ENCODE measurements at places on chromosomes 5 and 9.

GRCh38 chr5:149628221-149628620 lies 46.9 kb downstream of the ARHGEF37 start:
- DNase-seq = no peak

DNA sequence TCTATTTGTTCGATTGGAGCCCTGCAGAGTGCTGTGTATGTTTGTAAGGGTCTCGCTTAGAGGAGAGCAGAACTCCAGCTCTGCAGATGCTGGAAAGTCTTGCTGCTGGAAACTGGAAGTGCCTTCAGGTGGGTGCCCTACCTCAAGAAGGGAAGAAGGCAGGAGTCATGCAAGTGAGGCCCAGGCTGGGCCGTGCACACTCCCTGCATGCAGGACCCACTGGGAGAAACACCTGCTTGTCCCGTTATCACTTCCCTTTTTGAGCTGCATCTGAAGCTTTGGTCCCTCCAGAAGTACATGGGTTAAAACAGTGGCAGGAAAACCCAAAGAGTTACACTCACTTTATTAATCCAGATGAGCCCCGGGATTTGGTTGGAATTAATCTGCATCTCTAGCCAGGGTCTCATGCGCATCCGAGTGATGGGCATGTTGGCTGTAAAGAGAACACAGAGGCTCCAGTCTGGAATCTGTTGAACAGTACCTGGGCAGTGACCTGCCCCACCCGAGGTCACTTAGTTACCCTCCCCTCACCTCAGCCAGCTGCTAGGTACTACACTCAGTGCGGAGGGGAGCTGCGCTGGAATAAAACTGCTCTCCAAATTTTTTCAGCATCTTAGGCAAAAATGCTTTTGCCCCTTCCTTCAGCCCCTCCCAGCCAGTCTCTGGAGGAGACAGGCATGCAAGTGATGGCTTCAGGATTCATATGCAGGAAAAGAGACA lies 1.4 kb downstream of the IRF1 start:
- no peak for DNase-seq

GRCh38 chr5:57280853-57281252 lies 107.0 kb downstream of the GPBP1 start:
- no peak for DNase-seq

GRCh38 chr9:76800901-76801300 lies 36.7 kb downstream of the PCA3 start:
- DNase-seq = no peak

- DNase-seq = peak; percentile 57
Observed at GRCh38 chr5:78162253-78162862, 132.1 kb downstream of the AP3B1 start.

DNA sequence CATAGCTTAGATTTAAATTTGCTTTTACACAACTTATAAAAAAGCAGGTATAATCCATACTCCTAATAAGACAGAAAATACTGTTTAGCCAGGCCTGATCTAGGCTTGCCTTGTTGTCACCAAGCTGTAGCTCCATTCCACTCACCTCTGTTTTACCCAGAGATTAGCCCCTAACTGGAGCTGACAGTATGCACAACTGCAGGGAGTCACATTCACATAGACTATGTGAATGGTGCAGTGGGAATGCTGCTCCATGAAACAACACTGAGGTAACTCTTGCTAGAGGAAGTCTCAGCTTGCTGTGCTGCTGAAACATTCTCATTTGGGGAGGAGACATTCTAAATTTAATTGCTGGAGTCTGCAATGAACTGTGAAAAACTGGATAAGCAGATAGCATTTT lies 209.1 kb downstream of the TMEM232 start:
- no peak for DNase-seq

- no peak for DNase-seq
Observed at GRCh38 chr9:110543631-110544051, 35.9 kb downstream of the SVEP1 start.

DNA sequence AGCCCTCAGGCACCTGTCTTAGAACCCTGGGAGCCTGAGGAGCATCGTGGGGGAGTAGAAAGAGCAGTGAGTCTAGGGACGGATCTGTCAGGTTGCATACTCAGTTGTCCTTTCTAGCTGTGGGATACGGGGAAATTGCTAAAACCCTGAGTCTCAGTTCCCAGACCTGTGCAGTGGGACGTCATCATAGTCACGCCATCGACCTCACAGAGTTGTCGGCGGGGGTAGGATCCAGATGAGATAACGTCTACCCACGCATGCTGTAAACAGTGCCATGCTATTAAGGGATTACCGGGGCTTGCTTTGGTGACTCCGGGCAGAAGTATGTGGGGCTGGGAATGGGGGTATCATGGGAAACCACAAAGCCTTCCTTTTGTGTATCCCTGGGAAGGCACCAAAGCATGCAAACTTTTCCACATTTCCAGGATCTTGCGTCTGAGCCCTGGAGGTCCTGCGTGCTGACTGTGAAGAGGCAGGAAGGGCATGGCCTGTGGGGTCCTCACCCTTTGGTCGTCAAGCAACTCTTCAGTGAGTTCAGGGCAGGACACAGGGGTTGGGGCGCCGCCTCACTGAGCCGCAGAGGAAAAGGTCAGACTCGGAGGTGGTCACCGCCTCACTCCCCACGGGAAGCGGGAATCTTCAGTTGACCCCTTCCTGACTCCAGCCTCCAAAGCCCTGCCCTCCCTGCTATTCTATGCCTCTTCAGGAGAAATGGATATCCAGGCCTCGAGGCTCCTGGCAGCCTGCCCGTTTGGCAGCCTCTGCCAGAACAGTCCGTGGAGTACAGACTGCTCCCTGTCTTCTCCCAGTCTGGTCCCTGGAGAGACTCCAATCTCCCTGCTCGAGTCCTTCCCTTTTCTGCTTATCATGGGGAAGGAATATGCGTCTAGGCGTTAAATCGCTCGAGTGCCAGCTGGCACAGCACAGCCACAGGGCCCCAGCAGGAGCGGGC lies 186.8 kb upstream of the KLF9 start:
- no peak for DNase-seq

- peak; percentile 71 for DNase-seq
Observed at GRCh38 chr5:175778951-175779503, 92.4 kb upstream of the CPLX2 start.

- DNase-seq = no peak
Observed at GRCh38 chr9:27990524-27990923, 417.2 kb upstream of the C9orf72 start.

DNA sequence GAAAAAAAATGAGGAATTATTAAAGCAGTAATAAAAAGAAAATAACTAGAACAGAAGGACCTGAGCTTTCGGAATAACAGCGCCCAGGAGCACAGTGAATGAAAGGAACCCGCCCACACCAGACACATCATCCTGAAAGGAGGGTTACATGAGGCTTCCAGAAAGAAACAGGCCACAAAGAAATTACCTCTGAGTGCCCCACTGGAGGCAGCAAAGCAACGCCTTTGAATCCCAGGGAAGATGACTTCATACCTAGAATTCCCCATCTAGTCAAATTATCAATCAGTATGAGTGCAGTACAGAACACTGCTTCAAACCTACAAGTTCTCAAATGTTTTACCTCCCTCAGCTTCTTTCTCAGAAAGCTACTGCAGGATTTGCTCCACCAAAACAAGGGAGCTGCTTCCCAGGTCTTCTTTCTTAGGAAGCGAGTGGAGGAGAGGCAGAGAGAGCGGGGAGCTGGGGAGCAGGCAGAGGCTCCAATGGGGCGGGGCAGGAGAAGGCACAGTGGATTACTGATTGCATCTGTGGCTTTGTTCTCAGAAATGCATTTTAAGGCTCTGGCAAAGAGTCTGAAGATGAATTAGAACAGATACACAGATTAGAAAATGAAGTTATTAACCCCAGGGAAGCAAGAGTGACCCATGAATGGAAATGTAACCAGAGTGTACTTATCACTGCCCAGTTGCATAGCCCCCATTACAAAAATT lies 87.1 kb downstream of the SEMA4D start:
- DNase-seq = no peak

GRCh38 chr5:143041972-143042770 lies 272.0 kb downstream of the ARHGAP26 start:
- no peak for DNase-seq

DNA sequence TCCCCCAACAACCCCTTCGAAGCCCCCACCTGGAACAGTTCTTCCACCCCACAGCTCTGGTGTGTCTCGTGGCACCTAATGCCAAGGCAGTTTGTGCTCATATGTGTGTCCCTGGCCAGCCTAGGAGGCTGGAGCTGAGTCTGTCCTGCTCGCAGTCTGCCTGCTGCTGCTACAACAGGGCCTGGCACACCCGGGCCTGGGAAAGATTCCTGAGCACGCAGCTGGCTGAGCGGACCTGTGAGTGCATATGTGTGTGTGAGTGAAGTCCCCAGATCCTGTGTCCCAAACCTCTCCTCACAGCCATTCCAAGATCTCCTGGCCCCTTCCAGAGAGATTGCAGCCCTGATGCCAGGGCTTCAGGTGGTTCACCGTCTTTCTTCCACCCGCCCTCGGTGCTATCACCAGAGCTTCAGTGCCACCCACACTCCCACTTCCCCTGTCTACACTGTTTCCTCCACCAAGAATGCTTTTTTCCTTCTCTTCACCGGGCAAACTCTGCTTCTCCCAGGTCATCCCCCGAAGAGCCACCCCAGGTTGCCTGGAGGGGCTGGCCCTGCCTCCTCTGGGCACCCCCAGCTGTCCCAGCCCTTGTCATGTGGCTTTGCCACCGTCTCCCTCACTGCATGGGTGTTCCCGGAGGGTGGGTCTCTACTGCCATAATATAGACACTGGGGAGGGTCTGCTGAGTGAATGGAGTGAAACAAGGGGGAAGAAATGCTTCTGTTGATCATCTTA lies 28.4 kb downstream of the LMX1B start:
- no peak for DNase-seq

DNA sequence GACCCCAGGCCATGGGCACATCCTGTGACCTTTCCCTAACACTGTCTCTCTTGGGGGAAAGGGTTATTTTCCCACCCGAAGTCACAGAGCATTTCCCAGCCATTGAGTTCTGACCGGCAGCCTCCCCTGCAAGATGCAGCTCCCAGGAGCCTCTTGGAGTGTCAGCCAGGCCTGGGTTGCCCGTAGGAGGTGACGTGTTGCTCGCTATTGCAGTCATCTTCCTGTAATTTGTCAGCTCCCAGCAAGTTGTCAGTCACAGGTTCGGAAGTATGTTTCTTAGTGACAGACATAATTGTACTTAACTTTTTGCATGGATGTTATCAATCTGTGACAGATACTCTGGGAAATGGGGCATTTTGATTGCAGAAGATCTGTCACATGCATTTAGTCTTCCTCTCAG lies 74.5 kb downstream of the MVB12B start:
- DNase-seq = no peak

GRCh38 chr9:87405677-87406542 lies 91.8 kb upstream of the DAPK1 start:
- DNase-seq = peak; percentile 44

GRCh38 chr5:74182603-74183002 lies 457.9 kb downstream of the ENC1 start:
- DNase-seq = no peak

GRCh38 chr9:136211006-136211405 lies 6.1 kb upstream of the LHX3 start:
- no peak for DNase-seq

DNA sequence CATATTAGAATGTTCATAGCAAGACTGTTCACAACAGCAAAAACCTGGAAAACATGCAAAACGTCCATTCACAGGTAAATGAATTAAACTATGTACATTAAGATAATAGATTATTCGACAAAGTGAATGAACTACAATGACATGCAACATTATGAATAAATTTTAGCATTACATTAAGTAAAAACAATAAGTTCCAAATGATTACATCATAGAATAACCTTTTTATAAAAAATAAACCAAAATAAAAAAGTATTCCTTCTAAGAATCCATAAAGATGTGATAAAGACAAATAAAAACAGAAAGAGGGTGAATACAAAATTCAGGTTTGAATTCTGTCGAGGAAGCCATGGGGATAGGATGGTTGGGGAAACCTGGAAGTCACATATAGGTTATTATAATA lies 57.3 kb downstream of the STRBP start:
- no peak for DNase-seq

DNA sequence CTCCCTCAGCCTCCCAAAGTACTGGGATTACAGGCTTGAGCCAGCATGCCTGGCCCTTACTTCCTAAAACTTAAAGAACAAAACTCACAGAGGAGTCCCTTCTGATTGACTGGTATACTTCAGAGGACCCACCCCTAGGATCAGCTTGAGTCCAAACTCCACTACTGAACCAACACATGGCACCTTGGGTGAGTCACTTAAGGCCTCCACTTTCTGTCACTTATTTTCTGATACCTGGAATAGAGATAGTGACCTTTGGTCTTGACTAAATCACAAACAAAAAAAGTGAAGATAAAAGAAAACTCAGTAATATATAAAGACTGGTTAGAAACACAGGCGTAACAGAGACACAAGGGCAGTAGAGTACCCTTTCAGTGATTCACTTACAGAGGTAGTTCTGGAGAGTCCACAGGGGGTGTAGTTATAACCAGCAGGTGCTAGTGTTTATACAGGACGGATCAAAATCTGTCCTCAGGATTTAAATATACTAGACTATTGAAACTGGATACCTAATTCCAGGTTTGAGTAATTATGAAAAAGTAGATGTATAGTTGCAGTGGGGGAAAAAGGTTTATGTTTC lies 274.3 kb upstream of the ANKRD55 start:
- DNase-seq = peak; percentile 46

GRCh38 chr5:81105261-81105877 lies 127.8 kb upstream of the CKMT2 start:
- DNase-seq = no peak

DNA sequence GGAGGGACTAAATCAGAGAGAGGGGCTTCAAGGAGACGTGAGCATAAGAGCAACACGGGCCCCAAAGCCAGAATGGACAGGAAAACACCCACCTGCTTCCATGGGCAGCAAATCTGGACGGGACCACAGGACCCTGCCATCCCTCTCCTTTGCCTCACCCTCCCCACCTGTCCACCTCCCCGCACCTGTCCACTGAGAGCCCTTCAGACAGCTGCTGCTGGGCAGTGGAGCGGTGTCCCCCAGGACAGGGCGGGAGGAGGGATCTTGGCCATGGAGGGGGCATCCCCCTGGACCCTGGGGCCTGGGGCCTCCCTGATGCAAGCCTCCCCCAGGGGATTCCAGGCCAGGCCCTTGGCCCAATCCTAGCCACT lies 2.6 kb downstream of the CCDC183 start:
- no peak for DNase-seq

- no peak for DNase-seq
Observed at GRCh38 chr5:129506086-129506485, 46.0 kb downstream of the ADAMTS19 start.

Measured in A549 (cell line).